Right hindlimb (tissue), 1 donor: ENCODE measurements at places on chromosomes 1 and 21.

GRCh38 chr1:183024317-183025009, 1.2 kb downstream of the LAMC1 start:
- no peak for DNase-seq

DNA sequence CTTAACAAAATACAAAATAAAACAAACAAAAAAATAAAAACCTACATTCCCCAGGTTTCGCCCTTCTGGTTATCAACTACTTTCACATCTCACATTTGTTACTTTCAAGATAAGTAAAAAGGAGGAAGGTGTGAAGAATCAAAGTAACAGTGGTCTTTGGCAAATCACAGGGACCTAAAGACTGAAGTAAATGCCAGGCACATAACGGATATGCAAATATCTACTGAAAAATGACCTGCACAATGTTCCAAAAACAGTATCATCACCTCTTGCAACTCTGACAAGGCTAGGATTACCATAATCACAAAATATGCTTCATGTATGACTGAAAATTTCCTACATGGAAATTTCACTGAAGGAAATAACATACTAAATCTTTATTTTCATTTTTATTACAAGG, 29.3 kb downstream of the COP1 start:
- DNase-seq = no peak

DNA sequence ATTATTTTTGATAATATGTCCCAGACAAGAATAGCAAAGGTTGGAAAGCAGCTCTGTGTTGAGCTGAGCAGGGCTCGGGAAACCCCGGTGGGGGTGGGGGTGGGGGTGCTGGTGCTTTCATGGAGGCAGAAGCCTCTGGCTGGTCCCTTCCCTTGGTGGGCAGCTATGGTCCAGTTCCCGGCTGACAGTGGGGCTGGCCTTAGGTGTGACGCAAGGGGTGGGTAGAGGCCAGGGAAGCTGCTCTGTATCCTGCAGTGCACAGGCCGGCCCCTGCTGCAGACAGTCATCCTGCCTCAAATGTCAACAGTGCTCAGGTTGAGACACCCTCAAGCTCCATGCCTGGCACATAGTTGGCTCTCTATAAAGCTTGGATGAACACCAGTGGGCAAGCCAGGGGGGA, 8.9 kb downstream of the ACTL8 start:
- no peak for DNase-seq

DNA sequence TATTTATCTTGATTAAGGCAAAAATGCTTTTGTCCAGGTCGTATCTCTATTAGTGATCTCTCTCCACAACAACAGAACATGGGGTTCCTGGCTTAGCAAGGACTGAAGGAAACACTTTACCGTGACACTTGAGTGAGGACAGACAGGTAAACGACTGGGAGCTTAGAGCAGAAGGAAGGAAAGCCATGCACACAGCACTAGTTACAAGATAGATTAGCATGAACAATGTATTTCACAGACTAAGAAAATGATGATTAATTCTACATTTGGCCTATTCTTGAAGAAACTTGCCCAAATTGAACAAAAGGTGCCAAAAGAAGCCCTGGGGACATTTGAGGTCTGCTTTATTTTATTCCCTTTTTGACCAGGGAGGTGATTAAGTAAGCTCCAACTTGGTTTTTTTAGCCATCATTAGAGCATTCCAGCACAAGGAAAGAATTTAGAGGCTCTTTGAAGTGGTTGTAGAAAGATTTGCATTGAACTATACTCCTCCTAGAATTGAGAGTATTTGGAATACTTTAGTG, 248.5 kb downstream of the USP25 start:
- DNase-seq = peak; percentile 25

DNA sequence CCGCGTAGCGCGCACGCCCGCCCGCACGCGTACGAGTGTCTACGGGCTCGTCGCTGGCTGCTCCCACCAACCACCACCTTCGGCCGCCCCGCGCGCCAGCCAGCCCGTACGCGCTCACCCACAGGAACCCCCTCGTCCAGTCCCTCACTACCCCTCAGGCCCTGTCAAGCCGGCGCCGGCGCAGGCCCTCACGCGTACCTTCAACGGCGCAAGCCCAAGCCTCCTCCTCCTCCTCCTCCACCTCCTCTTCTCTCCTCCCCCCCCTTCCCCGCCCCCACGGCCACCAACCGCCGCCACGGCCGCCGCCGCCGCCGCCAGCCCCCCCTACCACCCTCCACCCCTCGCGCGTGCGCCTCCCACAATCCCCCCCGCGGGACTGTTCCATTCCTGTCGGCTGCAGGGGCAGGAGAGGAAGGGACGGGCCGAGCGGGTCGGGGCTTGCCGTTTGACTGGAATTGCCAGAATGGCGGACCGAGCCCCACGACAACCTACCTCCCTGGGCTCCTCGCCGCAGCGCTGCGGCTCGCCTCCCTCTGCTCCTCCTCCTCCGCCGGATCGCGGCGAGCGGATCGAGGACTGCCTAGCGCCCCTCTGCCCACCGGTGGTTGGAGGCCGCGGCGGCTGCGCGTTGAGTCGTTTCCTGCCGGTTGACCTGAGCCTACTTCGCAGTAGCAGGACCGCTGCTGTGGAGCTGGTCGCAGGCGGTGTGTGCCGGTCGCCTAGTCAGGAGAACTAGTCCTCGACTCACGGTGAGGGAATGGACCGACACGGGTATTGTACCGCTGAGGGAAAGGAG, at the start of gene ASH1L:
TSS of gene ASH1L (minus strand) at position 223 of the 796 bp plus-strand sequence. CDS start 41,284 bp downstream, outside the sequence.
- DNase-seq = peak; percentile 97

- no peak for DNase-seq
These were observed 182.2 kb downstream of the PRDM16 start for GRCh38 chr1:3251099-3251806.

- DNase-seq = no peak
These were observed 39.6 kb upstream of the PALMD start for GRCh38 chr1:99606306-99606705.

DNA sequence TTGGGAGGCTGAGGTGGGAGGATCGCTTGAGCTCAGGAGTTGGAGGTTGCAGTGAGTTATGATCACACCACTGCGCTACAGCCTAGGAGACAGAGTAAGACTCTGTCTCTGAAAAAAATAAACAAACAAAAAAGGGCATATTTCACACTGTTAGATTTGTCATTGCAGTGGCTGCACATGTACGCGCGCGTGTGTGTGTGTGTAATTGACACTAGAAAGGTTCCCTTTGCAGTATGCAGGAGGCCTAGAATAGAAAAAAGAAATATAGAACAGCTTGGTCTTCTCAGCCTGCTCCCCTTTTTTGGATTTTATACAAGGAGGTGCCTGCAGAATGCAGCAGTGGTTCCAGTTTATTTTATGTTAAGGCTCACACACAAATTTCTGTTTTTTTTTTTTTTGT, 8.6 kb downstream of the MACO1 start:
- no peak for DNase-seq
